ENCODE measurements at places on chromosomes 1 and 21. TPM values are rescaled to one million over a fixed set of nuclear protein-coding genes. Genes with fewer than 3 reads are reported as not detected.

PODN gene
- not detected for total RNA-seq

FLG2 gene
- not detected for total RNA-seq

TNFSF4 gene
- total RNA-seq: 22.3 TPM

AGT gene
- total RNA-seq: not detected

SLC16A1 gene
- total RNA-seq: 86.1 TPM

EDARADD gene
- total RNA-seq: 16.3 TPM

ZCCHC17 gene
- total RNA-seq: 34.3 TPM

CD53 gene
- 201 TPM for total RNA-seq

ALPL gene
- total RNA-seq: not detected

HSPB7 gene
- total RNA-seq: not detected

IGSF9 gene
- not detected for total RNA-seq

CACNA1S gene
- total RNA-seq: not detected

NUF2 gene
- 31.7 TPM for total RNA-seq

C1orf94 gene
- total RNA-seq: not detected

GPX7 gene
- 26.6 TPM for total RNA-seq

APCS gene
- total RNA-seq: not detected

ECM1 gene
- 1.5 TPM for total RNA-seq

SPATA46 gene
- total RNA-seq: not detected

PCNX2 gene
- 18.7 TPM for total RNA-seq

NID1 gene
- total RNA-seq: 0.08 TPM

MYOG gene
- not detected for total RNA-seq

TFAP2E gene
- total RNA-seq: 0.86 TPM

FOXD3 gene
- not detected for total RNA-seq

SYDE2 gene
- 4.4 TPM for total RNA-seq

ZNF593OS gene
- not detected for total RNA-seq

RRP1B gene
- 106 TPM for total RNA-seq

FAM110D gene
- not detected for total RNA-seq

DNM3 gene
- 0.78 TPM for total RNA-seq

SLC44A5 gene
- total RNA-seq: 0.15 TPM

CYB561D1 gene
- total RNA-seq: 8.2 TPM

GJB3 gene
- total RNA-seq: not detected

MIXL1 gene
- total RNA-seq: 0.11 TPM

CBS gene
- 15.5 TPM for total RNA-seq

TDRD10 gene
- not detected for total RNA-seq

NTNG1 gene
- 0.42 TPM for total RNA-seq

KIF17 gene
- not detected for total RNA-seq

DMRTA2 gene
- not detected for total RNA-seq

LACTBL1 gene
- total RNA-seq: not detected

GNG12 gene
- total RNA-seq: 0.27 TPM

LCA5L gene
- 0.46 TPM for total RNA-seq

TAL1 gene
- total RNA-seq: not detected

NUAK2 gene
- total RNA-seq: 1.3 TPM

PLD5 gene
- not detected for total RNA-seq

SPATA1 gene
- 0.95 TPM for total RNA-seq

LHX8 gene
- not detected for total RNA-seq

ANKRD35 gene
- total RNA-seq: 1.2 TPM

CYP4Z1 gene
- total RNA-seq: not detected

CHD1L gene
- 69.6 TPM for total RNA-seq

RAB7B gene
- not detected for total RNA-seq

S100A10 gene
- 288 TPM for total RNA-seq

All from activated CD8-positive, alpha-beta memory T cell treated with anti-CD3 and anti-CD28 coated beads for 36 hours (primary cell).